Metanephros (tissue), 2 donors: ENCODE measurements at places on chromosomes 2 and 18. TPM values are rescaled to one million over a fixed set of nuclear protein-coding genes. Genes with fewer than 3 reads are reported as not detected.

Gene FOSL2
- 59.0 TPM for total RNA-seq

Gene FABP1
- 1.1 TPM for total RNA-seq

Gene CHRNG
- total RNA-seq = 9.5 TPM

Gene ALPP
- not detected for total RNA-seq

Gene ZNF521
- 58.0 TPM for total RNA-seq

Gene AGXT
- total RNA-seq = not detected

Gene MREG
- total RNA-seq = 4.7 TPM
